ENCODE measurements at places on chromosomes 12 and 14. TPM values are rescaled to one million over a fixed set of nuclear protein-coding genes. Genes with fewer than 3 reads are reported as not detected.

CCDC60 gene
- total RNA-seq = 0.09 TPM

DNAJC22 gene
- total RNA-seq = 0.24 TPM

CCDC38 gene
- total RNA-seq = not detected

NAV3 gene
- total RNA-seq = 5.8 TPM

HOXC6 gene
- total RNA-seq = not detected

TAS2R19 gene
- 0.77 TPM for total RNA-seq

DPPA3 gene
- not detected for total RNA-seq

TPH2 gene
- not detected for total RNA-seq

KRT2 gene
- total RNA-seq = not detected

NOVA1 gene
- 2.3 TPM for total RNA-seq

CDK17 gene
- 20.0 TPM for total RNA-seq

ABCC9 gene
- 52.5 TPM for total RNA-seq

KRT82 gene
- not detected for total RNA-seq

ANAPC7 gene
- total RNA-seq = 34.3 TPM

AGAP2 gene
- 0.91 TPM for total RNA-seq

SERPINA9 gene
- total RNA-seq = not detected

ACVR1B gene
- total RNA-seq = 15.9 TPM

Measured in right cardiac atrium (tissue), 5 donors.